ENCODE measurements at places on chromosomes 11 and 22.

DNA sequence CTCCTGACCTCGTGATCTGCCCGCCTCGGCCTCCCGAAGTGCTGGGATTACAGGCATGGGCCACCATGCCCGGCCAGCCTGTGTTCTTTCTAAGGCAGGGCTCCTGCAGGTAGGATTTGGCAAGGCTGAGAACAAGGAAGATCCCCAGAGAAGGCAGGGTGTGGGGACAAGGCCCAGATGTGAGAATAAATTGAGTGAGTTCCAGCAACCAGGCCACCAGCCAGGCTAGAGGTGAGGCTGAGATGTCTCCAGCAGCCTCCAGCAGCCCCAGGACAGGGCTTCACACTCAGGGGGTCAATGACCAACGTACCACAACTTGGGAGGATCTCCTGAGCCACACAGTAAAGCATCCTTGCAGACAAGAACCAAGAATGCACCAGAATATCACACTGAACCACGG is 75.1 kb downstream of the BUD13 start:
- no peak for DNase-seq

- DNase-seq = no peak
Observed at GRCh38 chr11:64711956-64712362, 11.0 kb downstream of the NRXN2 start.

DNA sequence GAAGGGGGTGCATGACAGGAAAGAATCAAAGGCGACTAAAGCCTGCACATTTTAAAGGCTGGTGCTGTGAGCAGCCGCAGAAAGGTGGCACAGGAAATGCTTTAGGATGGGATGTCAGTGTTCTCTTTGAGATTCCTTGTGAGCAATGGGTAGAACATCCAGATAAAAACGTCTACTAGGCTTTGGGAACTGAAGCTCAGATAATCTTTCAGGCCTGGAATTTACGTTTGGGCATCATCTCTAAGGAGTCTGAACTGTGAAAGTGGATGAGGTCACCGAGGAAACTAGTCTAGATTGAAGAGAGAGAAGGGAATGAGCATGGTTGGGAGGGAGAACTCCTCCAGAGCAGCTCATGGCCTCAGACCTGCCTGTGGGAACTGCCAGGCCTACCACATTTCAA is 65.7 kb downstream of the FLI1 start:
- DNase-seq = peak; percentile 86

GRCh38 chr22:47626428-47627390 is 864.3 kb downstream of the TBC1D22A start:
- DNase-seq = no peak

DNA sequence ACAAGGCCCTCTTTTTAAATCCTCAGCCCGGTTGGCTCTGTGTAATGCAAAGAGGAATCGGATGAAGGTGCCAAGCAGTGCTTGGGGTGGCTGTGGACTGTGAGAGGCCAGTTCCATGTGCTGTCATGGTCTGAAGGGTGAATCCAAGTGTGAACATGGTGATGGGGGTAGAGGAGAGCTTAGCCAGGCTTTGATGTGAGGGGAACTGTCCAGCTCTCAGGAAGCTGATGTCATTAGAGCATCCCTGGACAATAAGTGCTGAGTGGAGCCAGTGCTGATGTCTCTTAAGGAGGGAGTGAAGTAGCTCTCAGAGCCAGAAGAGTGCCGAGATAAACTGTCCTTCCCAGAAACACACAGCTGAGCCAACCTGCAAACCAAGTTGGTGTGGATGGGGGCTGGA is 53.6 kb downstream of the NAV2 start:
- no peak for DNase-seq

DNA sequence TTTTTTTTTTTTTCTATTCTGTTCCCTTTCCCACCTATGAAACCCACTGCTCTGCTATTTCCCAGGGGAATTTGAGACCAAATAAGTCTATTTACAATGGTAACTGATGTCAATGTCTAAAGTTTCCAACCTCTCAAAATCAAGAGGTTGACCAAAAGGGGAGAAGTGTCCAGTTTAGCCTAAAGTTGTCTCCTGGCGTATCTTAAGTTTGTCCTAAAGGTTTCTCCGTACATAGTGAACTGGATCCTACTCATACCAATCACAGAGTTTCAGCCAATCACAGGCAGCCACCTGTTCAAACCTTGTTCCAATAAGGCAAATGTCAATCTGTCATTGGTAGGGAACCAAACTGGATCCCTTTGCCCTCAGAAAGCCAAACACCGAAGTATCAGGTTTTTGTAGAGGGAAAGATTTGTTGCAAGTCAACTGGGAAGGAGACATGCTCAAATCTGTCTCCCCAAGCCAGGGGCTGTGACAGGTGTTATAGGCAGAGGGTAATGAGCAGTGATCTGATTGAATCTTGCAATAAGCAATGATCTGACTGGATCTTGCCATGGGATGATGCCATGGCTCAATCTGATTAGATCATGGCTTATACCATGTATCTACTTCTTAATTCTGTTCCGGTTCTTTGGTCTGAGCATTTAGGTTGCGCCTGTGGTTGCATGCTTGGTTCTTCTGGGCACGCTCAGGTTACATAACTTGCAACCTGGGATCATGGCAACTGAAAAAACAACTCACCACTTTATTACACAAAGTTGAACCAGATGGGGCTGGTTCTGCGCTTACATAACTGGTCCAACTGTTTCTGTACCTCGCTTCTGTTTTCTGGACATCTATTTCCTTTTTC is 1.1 kb upstream of the VPS37C start:
- DNase-seq = peak; percentile 62

DNA sequence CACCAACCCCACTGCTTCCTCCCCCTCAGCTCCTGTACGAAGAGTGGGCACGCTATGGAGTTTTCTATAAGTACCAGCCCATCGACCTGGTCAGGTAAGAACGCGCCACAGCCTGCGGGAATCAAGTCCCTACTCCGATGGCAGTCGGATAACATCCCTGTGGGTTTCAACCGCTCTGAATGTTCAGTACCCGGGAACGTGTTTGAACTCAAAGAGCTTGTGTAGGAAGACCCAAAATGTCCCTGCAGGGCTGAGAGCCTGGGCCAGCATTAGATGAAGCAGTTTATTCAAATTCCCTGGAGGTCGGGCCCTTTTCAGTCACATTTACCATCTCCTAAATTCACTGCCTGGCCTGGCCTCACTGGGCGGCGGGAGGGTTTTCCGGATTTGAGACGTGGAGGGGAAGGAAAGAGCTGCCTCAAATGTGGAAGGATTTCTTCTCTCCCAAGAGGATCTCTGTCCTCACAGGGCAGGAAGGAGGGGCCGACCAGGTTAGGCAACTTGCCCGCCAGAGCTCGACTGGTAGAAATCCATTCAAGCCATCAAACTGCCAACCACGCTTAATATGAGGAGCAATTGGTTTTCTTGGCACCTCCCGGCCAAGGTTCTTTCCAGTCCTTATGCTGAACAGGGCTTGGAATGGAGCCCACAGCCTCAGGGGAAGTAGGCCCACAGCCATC is 46.3 kb downstream of the ANO1 start:
- DNase-seq = no peak

GRCh38 chr22:30027169-30027568 is 53.1 kb upstream of the HORMAD2 start:
- DNase-seq = no peak

DNA sequence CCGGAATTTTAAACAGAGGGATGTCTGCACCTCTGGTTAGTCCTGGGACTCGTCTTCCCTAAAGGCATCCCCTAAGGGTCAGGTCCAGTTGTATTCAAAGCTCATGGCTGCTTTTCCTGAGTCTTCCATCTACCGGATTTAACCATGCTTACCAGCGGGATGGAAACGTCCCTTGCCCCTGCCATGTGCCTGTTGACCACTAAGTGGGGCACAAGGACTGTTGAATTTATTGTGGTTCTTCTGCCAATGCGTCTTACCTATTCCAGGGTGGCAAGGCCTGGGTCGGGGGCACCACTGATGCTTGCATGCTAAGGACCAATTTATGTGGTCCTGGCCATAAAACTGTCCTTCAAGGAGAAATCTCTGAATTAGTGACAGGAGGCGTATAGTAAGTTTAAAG is 25.6 kb downstream of the ANKRD42 start:
- DNase-seq = peak; percentile 15

DNA sequence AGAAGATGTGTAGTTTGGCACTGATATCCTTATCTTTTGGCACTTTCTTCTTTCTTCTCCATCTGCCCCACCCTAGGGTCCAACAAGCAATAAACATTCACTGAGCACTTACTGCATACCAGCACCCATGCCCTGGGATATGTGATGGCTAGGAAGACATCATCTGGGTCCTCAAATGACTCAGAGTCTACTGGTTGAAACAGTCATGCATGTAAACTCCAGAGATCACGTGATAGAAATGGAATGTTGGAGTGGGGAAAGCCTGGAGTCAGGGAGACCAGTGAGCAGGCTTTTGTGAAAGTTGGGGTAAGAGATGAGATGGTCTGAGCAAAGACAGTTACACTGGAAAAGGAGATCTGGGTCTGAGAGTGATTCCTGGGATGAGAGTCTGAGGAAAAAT is 724.9 kb upstream of the TENM4 start:
- peak; percentile 42 for DNase-seq

- DNase-seq = no peak
Observed at GRCh38 chr11:88335284-88335683, 2.3 kb downstream of the CTSC start.

- no peak for DNase-seq
Observed at GRCh38 chr11:44767421-44767820, 40.7 kb downstream of the TSPAN18 start.

DNA sequence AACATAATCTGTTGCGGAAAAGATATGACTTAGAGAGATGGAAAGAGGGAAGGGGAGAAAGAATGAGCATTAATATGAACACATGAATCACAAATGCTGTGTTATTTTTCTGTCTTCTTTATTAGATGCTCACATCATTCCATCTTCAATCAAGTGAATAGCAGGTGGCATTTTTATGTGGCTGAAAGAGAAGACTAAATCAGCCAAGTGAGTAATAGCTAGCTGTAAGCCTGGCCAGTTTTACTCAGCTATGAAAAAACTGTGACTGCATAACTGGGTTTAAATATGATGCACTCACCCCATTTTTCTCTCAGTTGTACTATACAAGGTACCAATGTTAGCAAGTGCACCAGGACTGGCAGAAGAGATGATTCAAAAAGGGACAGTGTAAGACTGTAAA is 571.1 kb downstream of the JRKL start:
- peak; percentile 12 for DNase-seq

DNA sequence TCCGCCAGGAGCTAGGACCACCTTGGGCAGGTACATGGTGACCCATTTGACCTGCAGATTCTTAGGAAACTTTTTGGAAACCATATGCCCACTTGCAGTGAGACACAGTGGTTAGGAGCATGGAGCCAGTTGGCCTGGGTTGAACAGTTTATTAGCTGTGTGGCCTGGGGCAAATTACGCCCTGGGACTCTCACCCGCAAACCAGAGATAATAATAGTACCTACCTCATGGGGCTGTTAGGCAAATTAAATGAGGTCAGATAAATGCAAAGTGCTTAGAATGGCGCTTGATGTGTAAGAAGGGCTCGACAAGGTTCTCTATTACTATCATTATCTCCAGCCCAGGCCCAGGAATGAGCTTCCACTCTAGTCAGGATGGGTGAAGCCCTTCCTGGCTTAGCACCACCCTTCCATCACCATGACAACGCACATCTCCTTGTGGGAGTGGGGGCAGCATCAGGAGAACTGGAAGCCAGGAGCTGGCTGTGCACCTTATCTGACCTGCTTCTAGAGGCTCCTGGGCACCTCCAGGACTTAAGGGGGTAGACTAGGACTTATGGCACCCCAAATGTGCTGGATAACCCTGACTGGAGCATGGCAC is 5.1 kb downstream of the SYT12 start:
- no peak for DNase-seq

DNA sequence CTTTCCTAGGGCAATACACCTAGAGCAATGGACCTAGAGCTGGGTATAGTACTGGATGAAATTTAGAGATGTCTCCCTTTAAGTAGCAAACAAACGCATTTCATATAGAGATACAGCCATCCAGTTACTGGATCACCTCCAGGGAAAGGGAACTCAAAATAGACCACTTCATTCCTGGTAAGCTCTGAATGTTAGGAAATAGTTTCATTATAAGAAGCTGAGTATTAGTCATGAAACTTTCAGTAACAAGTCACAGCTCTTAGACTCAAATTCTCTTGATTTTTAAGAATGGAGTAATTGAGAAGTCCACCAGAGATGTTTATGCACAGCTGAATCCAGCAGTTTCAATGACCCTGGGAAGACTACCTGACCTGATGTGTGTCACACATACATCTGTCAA is 221.9 kb downstream of the FAM76B start:
- no peak for DNase-seq

- DNase-seq = no peak
Observed at GRCh38 chr11:116510166-116510565, 262.6 kb downstream of the BUD13 start.

DNA sequence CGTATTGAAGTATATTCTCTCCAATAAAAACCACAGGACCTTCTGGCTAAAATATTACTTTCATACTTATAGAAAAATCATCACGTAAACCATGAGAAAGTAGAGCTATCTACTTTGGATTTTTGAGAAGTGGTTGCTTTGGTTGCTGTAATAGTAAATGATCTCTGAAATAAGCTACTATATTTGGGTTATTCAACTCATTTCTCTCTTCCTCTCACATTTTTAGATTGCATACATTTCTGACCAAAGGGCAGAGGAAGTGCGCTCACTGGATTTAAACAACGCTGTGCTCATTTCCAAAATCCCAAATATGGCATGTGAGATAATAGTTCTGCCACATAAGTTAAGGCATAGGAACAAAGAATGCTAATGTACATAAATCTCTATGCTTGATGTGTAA is 357.0 kb downstream of the LRRC4C start:
- DNase-seq = no peak

- DNase-seq = no peak
Observed at GRCh38 chr11:121654259-121654842, 201.6 kb upstream of the SORL1-AS1 start.

- peak; percentile 15 for DNase-seq
Observed at GRCh38 chr11:120652705-120653335, 141.3 kb downstream of the GRIK4 start.

- DNase-seq = no peak
Observed at GRCh38 chr11:18314784-18315523, 7.0 kb downstream of the HPS5 start.

DNA sequence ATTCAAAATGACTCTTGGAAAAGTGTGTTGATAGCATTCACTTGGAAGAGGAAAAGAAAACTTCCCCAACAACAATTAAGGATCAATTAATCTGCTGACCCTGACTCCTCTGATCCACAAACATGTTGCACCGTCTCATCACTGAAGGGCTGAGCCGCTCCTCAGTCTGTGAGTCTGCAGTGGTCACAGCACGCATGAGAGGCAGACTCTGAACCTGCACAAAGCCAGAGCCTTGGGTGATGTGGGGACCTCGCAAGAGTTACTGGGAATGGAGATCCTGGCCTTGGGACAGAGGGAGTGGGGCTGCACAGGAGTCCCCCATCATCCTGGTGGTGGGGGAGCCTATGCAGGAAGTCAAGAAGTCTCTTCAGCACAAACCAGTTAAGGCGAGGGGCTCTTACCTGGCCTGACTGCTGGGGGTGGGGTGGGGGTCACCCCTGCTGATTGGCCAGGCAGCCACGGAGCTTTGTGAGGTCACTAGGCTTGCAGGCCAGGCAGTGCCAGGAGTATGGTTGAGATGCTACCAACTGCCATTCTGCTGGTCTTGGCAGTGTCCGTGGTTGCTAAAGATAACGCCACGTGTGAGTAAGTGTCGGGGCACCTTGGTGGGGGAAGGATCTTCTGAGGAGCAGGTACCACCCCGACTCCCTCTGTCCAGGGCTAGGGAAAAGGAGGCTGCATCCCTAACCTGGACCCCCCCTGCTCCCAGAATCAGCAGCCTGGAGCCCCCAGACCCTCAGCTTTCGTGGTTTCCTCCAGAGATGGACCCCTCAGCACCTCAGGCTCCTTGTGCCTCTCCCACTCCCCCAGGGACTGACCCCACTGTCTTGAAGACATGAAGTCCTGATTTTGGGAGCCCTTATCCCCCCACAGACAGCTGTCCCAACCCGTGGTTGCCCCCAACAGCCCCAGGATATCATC is at the start of gene ACR:
Gene ACR, plus strand, starts transcription at position 477 of the 921 bp plus-strand sequence. Its CDS starts 32 bp downstream, at position 509.
- no peak for DNase-seq
